Activated CD4-positive, alpha-beta T cell treated with anti-CD3 and anti-CD28 coated beads, Interleukin-2, amount 10 ng/mL, durations not matched to agents 7 days and 5 days (primary cell): ENCODE measurements at places on chromosomes 16 and 17.

DNA sequence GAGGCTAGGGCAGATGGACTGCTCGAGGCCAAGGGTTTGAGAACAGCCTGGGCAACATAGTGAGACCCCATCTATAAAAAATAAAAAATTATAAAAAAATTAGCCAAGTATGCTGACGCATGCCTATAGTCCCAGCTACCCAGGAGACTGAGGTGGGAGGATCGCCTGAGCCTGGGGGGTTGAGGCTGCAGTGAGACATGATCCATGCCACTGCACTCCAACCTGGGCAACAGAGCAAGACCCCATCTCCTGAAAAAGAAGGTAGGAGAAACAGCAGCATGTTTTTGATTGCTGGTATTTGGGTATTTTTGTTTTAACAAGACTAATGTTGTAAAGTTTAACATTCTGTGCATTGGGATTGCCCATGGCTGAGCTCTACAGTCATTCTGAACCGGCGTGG is 8.9 kb upstream of the DDX19A start:
- DNase-seq = no peak

DNA sequence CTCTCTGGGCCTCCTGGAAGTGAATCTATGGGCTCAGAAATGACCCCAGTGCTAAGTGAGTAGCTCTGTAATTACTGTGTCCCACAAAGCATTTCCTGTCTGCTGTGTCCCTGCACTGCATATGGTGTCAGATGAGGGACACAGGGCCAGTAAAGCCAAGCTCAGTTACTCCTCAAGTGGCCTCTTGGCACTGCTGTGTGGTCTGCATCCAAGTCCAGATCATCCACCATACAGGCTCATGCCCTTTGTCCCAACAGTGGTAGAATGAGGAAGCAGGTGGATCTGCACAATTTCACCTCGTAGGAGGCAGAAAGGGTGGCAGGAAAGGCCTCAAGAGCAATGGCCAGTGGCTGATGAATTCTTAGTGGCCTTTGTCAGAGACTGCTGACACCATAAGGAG is 146.8 kb downstream of the SOX9 start:
- no peak for DNase-seq

- no peak for DNase-seq
These were observed 10.6 kb upstream of the NUP85 start for GRCh38 chr17:75194879-75195278.

DNA sequence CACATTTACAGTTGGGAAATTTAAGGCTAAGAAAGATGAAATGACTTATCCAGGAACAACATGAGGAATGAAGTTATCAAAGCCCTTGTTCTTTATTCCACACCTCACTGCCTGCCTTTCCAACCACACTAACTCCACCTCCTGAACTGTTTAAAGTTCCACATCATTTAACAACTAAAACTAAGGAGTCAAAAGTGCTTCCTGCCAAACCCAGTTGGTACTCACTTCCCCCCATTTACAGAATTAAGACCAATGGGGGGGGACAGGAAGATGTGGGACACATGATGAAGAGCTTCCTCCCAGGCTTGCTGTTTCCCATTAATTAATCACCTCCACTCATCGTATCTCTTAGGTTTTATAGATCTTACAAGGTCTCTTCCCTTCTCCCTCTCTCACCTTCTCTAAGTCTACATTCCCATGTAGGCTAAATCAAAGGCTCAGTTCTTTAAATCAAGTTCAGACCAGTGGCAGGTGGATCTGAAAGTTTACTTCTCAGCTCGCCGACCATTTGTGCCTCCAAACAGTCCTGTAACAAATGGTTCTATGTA is 19.2 kb upstream of the TMEM101 start:
- no peak for DNase-seq

DNA sequence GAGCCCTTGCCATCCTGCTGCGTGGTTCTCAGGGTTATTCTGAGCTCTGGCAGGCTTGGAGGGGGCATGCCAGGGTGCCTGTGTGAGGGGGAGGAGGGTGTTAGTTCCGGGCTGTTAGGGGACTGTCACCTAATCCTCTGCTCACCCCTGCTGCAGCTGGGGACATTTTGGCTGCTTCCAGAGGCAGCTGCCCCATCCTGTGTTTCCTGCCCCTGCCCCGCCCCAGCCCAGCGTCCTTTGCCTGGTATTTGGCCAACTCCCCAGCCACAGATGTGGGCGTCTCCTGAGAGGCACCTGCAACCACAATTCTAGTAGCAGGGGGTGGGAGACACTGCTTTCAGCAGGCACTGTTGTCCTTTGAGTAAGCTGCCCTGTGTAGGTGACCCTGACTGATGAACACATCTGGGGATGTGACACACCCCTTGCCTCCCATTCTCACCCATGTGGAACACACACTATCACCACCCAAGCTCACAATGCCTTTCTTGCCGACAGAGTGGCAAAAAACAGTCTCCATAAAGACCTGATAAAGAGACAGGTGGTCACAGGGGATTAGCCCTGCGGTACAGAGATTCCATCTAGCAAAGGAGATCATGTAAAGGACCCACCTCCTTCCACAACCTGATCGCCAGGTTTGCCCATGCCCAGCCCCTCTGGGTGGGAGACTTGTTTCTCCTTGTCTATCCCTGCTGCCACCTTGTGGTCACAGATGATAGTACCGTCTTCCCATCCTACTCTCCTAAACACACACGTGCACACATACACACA is at the start of gene CHRNE:
Gene CHRNE, minus strand, starts transcription at position 48 of the 768 bp plus-strand sequence. Its CDS starts 35 bp downstream, at position 13.
- peak; percentile 88 for DNase-seq

DNA sequence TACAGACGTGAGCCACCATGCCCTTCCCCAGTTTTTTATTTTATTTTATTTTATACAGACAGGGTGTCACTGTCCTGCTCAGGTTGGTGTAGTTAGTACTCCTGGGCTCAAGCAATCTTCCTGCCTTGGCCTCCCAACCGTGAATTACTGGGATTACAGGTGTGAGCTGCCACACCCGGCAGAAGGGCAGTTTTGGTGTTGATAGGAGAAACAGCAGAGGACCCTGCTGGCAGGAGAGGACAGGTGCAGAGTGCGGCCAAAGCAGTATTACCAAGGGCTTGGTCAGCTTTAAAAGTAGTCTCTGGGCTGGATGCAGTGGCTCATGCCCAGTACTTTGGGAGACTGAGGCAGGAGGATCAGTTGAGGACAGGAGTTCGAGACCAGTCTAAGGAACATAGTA is 22.9 kb downstream of the FOXK2 start:
- no peak for DNase-seq
